ENCODE measurements at places on chromosomes 16 and 17. TPM values are rescaled to one million over a fixed set of nuclear protein-coding genes. Genes with fewer than 3 reads are reported as not detected.

DNA sequence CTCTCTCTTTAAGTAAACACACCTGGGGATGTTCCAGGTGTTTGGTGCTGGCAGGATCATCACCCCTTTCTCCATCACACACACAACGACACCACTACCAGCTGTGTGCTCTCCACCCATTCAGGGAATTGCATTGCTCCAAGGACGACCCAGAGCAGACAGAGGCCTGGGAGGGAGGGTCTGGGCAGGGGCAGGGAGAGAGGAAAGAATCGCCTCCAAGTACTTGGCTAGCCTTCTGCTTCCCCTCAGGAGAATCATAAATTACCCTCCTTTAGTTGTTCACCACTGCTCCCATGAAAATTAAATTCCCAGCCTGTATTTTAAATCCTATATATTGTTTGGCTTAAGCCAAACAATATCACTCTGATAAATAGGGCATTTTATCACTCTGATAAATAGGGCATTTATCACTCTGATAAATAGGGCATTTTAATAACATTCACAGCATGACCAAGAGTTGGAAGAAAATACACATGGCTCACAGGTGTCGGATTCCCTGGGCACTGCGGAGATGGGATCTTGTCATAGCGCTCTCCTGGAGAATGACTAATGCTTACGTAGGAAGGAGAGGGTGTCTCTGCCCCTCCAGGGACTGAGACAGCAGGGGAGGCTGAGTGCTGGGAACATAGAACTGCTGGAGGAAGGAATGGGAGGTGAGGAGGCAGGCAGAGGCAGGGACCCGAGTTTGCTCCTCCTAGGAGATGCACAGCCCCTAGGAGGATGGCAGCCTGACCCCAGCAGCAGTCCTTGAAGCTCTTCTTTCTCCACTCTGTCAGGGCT, 673.6 kb downstream of the HS3ST4 start:
- H3K4me3 ChIP-seq = no peak overlapping the region
- no peaks in the 10 kb centered on the region for H3K36me3 ChIP-seq
- H3K27me3 ChIP-seq = no peaks in the 10 kb centered on the region
- H3K27ac ChIP-seq = no peak overlapping the region

- H3K4me1 ChIP-seq = peaks cover 2% of the 10 kb centered on the region
- H3K27me3 ChIP-seq = no peaks in the 10 kb centered on the region
- H3K4me3 ChIP-seq = no peak overlapping the region
- no peaks in the 10 kb centered on the region for H3K36me3 ChIP-seq
- no peak for DNase-seq
- no peak overlapping the region for H3K27ac ChIP-seq
Measured at GRCh38 chr17:29828676-29829284, 101.2 kb downstream of the SSH2 start.

- H3K4me3 ChIP-seq = no peak overlapping the region
- no peak for DNase-seq
- no peak overlapping the region for H3K27ac ChIP-seq
- no peaks in the 10 kb centered on the region for H3K27me3 ChIP-seq
Measured at GRCh38 chr16:85635545-85636140, 22.5 kb downstream of the GSE1 start.

- H3K4me3 ChIP-seq = no peak overlapping the region
- H3K4me1 ChIP-seq = peaks cover 7% of the 10 kb centered on the region
- no peak overlapping the region for H3K27ac ChIP-seq
- H3K27me3 ChIP-seq = no peaks in the 10 kb centered on the region
- DNase-seq = no peak
Measured at GRCh38 chr16:79185711-79186110, 414.8 kb downstream of the MAF start.

DNA sequence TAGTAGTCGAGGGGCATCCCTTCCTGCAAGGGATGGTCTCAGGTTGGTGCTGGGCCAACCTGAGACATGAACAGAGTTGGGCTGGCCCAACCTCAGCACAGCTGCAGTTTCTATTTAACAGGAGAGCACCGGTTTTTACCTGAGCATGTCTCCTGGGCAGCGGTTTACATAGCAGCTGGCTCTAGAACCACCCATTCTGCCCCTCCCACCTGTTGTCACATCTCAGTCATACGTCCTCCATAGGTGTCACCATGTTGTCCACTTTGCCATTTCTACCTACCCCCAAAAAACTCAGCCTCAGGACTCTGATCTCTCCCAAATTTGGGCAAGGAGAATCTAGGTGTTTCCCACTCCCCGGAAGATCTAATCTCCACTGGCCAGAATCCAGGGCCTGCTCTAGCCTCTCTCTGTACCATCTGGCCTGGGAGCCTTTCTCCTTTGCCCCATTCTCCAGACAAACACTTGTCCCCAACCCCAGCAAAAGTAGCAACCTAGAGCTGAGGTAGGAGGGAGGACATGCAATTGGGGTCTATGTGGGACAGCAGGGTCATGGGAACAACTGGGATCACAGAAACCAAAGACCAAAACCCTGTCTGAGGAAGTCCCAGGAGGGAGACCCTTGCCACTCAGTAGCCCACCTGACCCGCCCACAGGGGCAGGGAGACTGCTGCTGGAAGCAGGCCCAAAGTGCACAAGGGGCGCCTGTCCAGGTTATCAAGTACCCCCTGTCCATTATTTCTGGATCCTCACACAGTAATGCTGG, 19.1 kb downstream of the ETV4 start:
- H3K27me3 ChIP-seq = no peaks in the 10 kb centered on the region
- no peak for DNase-seq
- H3K4me3 ChIP-seq = no peak overlapping the region
- H3K27ac ChIP-seq = no peak overlapping the region
- H3K4me1 ChIP-seq = peaks cover 56% of the 10 kb centered on the region

- DNase-seq = no peak
- no peak overlapping the region for H3K4me3 ChIP-seq
- no peaks in the 10 kb centered on the region for H3K27me3 ChIP-seq
- H3K36me3 ChIP-seq = no peaks in the 10 kb centered on the region
Measured at GRCh38 chr17:13557077-13557476, 44.7 kb downstream of the HS3ST3A1 start.

DNA sequence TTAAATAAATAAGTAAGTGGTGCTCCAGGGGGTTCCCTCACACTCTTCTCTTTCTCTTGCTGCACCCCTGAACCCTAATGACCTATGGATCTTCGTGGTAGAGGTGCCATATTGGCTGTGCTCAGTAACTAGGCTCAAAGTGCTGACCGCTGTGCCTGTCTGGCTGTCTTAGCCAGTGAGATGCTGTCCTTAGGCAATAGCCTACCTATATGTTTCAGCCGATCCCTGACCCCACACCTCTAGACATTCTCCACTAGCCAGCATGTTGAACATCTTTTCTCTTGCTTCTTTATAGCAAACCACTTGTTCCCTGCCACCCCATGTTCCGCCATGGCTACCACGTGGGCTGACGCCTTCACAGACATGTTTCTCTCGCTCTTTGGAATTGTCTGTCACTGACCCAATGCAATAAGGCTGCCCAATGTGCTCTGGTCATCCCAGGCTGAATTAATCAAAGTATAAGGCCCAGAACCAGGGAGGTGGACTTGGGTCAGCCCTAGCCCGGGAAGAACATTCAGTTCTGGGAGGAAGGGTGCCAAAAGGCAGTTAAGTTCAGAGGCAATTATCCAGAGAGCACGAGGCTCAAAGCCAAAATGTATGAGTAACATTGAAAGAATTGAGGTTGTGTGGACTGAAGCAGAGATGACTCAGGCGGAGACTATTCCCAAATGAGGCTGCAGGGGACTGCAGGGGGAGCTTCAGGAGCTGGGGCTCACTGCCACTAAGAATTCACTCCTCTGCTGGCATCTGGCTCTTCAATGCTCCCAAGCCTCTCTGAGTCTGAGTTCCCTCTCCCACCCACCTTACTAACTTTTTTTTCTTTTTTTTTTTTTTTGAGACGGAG, 28.7 kb upstream of the TNRC6A start:
- H3K4me1 ChIP-seq = peaks cover 30% of the 10 kb centered on the region
- peak overlapping the region; percentile 30 for H3K4me3 ChIP-seq
- H3K27ac ChIP-seq = peak overlapping the region; percentile 89
- no peaks in the 10 kb centered on the region for H3K27me3 ChIP-seq
- H3K36me3 ChIP-seq = no peaks in the 10 kb centered on the region
- peak; percentile 91 for DNase-seq

GRCh38 chr16:85969159-85969558, 70.2 kb downstream of the IRF8 start:
- no peak overlapping the region for H3K27ac ChIP-seq
- no peak for DNase-seq
- no peak overlapping the region for H3K4me3 ChIP-seq
- H3K36me3 ChIP-seq = no peaks in the 10 kb centered on the region
- H3K27me3 ChIP-seq = peaks cover 27% of the 10 kb centered on the region

GRCh38 chr17:76353004-76353598, 615 bp downstream of the PRPSAP1 start:
- H3K36me3 ChIP-seq = no peaks in the 10 kb centered on the region
- H3K4me3 ChIP-seq = peak overlapping the region; percentile 93
- H3K27me3 ChIP-seq = no peaks in the 10 kb centered on the region
- peaks cover 29% of the 10 kb centered on the region for H3K4me1 ChIP-seq
- DNase-seq = no peak
- peak overlapping the region; percentile 88 for H3K27ac ChIP-seq

- DNase-seq = no peak
- no peak overlapping the region for H3K4me3 ChIP-seq
- H3K4me1 ChIP-seq = peaks cover 16% of the 10 kb centered on the region
Measured at GRCh38 chr17:7831233-7831632, 2.8 kb upstream of the KDM6B start.

- peak overlapping the region; percentile 43 for H3K27ac ChIP-seq
- H3K27me3 ChIP-seq = no peaks in the 10 kb centered on the region
- DNase-seq = no peak
- peaks cover 22% of the 10 kb centered on the region for H3K4me1 ChIP-seq
- H3K4me3 ChIP-seq = no peak overlapping the region
- no peaks in the 10 kb centered on the region for H3K36me3 ChIP-seq
Measured at GRCh38 chr17:43662413-43663141, 855 bp upstream of the MEOX1 start.

- H3K4me1 ChIP-seq = peaks cover 34% of the 10 kb centered on the region
- peaks cover 3% of the 10 kb centered on the region for H3K36me3 ChIP-seq
- no peak overlapping the region for H3K4me3 ChIP-seq
- H3K27me3 ChIP-seq = no peaks in the 10 kb centered on the region
- no peak overlapping the region for H3K27ac ChIP-seq
Measured at GRCh38 chr16:84942786-84943185, 68.5 kb downstream of the ZDHHC7 start.

- H3K27ac ChIP-seq = no peak overlapping the region
- H3K4me3 ChIP-seq = no peak overlapping the region
- no peaks in the 10 kb centered on the region for H3K36me3 ChIP-seq
- no peak for DNase-seq
- H3K27me3 ChIP-seq = no peaks in the 10 kb centered on the region
Measured at GRCh38 chr16:84925773-84926372, 85.5 kb downstream of the ZDHHC7 start.

DNA sequence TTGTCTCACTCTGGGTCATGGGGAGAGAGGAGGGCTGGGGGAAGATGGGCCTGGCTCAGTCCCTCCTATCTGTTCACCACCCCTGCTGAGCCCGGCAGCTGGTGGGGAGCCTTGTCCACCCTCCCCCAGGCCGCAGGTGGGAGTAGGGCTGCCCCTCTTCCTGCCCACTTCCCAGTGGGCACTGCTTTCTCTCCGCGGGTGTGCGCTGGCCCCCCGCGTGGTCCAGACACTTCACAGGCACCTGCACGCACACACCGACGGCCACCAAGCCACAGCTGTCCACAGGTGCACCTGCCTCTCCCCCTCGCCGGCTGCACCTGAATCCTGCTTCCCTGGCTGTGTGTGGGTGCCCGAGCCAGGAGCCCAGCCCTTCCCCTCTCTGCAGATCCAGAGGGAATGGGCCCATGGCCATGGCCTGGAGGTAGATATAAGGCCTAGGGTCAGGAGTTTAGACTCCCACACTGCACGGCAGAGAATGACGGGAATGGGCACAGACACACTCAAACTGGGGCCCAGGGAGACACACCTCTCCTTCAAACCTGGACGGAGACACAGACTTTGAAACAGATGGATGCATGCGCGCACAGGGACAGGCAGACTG, 2.0 kb downstream of the NHERF2 start:
- H3K4me3 ChIP-seq = peak overlapping the region; percentile 84
- H3K27me3 ChIP-seq = no peaks in the 10 kb centered on the region
- peaks cover 1% of the 10 kb centered on the region for H3K36me3 ChIP-seq
- H3K27ac ChIP-seq = peak overlapping the region; percentile 18
- H3K4me1 ChIP-seq = peaks cover 61% of the 10 kb centered on the region

- H3K4me3 ChIP-seq = no peak overlapping the region
- no peak overlapping the region for H3K27ac ChIP-seq
- peaks cover 16% of the 10 kb centered on the region for H3K4me1 ChIP-seq
Measured at GRCh38 chr16:85377388-85378144, 235.6 kb upstream of the GSE1 start.

DNA sequence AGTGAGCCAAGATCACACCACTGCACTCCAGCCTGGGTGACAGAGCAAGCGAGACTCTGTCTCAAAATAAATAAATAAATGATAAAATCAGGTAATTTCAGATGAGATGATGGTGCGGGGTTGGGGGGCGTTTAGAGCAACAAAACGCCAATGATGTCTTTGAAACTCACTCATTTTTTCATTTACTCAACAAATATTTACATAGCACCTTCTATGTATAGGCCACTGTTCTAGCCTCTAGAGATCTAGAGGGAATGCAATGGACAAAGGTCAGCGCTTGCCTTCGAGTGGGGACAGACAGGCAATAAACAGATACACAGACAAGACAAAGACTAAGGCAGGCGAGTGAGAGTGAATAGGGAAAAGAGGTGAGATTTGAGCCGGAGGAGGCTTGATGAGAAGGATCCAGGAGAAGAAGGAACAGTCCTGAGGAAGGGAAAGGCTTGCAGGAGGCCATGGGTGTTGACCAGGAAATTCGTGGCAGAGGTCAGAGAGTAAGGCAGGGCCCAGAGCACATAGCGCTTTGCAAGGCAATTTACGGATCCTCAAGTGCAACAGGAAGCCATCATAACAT, 14.1 kb downstream of the ALDH3A1 start:
- H3K27ac ChIP-seq = no peak overlapping the region
- DNase-seq = no peak
- H3K36me3 ChIP-seq = no peaks in the 10 kb centered on the region
- peaks cover 19% of the 10 kb centered on the region for H3K4me1 ChIP-seq

GRCh38 chr17:36124879-36125824, 21.5 kb downstream of the CCL4 start:
- peaks cover 7% of the 10 kb centered on the region for H3K27me3 ChIP-seq
- H3K36me3 ChIP-seq = no peaks in the 10 kb centered on the region
- no peak overlapping the region for H3K27ac ChIP-seq
- DNase-seq = no peak
- no peaks in the 10 kb centered on the region for H3K4me1 ChIP-seq

The KRTAP4-6 gene
- total RNA-seq = not detected

The FMNL1 gene
- 2.8 TPM for total RNA-seq

The ACBD4 gene
- total RNA-seq = 10.6 TPM

The ZFP1 gene
- total RNA-seq = 17.0 TPM

The METTL22 gene
- 40.1 TPM for total RNA-seq

The C16orf54 gene
- total RNA-seq = not detected

The ARL5C gene
- not detected for total RNA-seq
